Colonic mucosa (tissue), 4 donors: ENCODE measurements at places on chromosomes 16 and 17. TPM values are rescaled to one million over a fixed set of nuclear protein-coding genes. Genes with fewer than 3 reads are reported as not detected.

The GLIS2 gene
- total RNA-seq: 4.1 TPM

The ITGA2B gene
- 0.69 TPM for total RNA-seq

The FZD2 gene
- 2.0 TPM for total RNA-seq

The ZNF689 gene
- total RNA-seq: 6.8 TPM

The CTRB1 gene
- total RNA-seq: 19.1 TPM
